ENCODE measurements at places on chromosomes 3 and 15.

DNA sequence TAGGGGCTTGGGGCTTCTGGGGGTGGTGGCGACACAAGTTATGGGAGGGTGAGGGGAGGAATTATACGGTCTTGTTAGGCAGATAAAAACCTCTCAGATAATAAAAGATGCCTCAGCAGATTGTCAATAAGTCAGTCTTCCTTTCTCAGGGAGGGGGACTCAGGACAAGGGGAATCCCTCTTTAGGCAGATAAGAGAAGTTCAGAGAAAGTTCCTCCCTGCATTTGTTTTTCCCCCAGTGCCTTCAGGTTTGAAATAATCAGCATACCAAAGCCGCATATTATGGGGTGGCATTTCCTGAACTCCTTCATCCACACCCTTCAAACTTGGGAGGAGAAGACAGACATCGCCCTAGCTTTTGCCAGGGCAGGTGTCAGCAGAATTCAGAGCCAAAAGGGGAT is 8.5 kb downstream of the PPCDC start:
- peak; percentile 30 for DNase-seq

DNA sequence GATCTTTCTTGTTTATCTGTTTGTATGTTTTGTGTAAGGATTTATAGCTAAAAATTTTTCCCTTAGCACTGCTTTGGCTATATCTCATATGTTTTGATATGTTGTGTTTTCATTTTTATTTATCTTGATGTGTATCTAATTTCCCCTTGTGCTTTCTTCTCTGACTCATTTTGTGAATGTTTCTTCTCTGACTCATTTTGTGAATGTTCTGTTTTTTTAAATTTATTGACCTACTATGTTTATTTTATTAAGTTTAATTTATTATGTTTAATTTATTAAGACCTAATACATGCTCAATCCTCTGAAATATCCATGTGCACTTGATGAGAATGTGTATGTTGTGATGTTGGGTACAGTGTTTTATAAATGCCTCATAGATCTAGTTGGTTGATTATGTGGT is 793.5 kb upstream of the CADM2 start:
- DNase-seq: no peak

DNA sequence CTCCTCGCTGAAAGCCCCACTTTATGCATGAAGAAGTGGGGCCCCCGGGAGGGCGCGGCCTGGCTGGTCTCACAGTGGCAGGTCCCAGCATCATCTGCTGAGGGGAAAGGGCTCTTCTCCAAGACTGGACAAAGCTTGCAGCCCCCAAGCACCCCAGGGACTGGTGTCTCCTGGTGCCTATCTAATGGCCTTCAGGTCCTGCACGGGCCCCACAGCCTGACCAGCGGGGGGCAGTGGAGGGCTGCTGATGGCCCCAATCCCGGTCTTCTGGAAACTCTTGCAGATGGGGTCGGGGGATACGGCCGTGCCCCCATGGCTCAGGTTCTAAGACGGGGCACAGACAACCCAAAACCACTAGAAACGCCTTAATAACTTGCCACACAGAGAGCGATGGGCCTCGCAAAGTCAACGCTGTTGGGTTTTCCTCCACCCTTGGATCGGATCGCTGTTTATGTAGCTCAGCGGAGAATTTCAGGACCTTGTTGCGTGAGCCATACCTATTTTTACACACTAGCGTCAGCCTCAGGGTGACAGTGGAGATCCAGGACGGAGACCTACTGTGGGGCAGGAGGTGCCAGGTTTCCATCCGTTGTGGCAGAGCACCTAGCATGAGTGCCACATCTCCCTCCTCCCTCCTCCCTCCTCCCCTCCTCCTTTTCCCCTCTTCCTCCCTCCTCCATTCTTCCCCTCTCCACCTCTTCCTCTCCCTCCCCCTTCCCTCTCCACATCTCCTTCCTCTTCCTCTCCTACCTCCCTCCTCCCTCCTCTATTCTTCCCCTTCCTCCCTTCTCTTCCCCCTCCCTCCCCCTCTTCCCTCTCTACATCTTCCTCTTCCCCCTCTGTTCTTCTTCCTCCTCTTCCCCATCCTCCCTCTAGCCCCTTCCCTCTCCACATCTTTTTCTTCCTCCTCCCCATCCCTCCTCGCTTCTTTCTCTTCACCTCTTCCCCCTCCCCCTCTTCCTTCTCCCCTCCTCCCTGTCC is 79.3 kb upstream of the ALDH1L1 start:
- peak; percentile 7 for DNase-seq

- DNase-seq: no peak
These were observed 290.7 kb upstream of the MDFIC2 start for GRCh38 chr3:70603103-70603502.

- no peak for DNase-seq
These were observed 4.7 kb upstream of the CLASP2 start for GRCh38 chr3:33722626-33723370.

- no peak for DNase-seq
These were observed 21.0 kb downstream of the RFT1 start for GRCh38 chr3:53109190-53109589.

GRCh38 chr15:62899090-62899493 is 143.5 kb upstream of the TPM1 start:
- no peak for DNase-seq

GRCh38 chr3:8854656-8855055 is 85.2 kb upstream of the OXTR start:
- no peak for DNase-seq

DNA sequence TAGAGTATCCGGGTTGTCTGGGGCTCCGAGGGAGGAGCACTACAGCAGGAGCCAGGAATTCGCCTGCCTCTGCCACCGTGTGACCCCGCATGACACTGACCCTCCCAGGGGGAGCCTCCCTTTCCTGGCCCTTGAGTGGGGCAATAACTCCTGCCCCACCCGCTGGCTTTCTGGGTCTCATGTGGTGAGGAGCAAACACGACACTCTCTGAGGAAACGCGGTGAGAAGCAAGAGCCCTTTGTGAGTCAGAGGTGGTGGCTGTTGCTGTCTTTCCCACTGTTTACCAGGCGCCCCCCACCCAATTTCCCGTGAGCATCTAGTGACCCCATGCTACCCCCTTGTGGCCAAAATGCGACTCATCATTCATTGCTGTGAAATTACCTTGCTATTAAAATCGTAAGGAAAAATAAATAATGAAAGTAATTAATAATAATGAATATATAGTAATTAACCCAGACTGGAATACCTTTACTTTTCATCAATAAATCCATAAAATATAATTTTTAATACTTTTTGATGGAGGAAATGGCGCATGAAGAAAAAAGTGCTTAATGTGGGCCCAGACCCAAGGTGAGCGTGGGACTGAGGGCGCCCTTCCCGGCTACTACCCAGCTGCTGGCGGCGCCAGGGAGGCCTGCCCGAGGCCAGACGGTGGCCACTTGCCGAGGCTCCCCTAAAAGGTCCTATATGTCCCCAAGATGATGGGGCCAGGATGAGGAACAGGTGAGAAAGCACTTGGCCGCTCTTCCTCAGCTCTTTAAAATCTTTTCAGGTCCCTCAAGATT is 29.3 kb downstream of the CCNL1 start:
- peak; percentile 76 for DNase-seq

- no peak for DNase-seq
These were observed 90.2 kb downstream of the NTRK3 start for GRCh38 chr15:88166082-88166993.

DNA sequence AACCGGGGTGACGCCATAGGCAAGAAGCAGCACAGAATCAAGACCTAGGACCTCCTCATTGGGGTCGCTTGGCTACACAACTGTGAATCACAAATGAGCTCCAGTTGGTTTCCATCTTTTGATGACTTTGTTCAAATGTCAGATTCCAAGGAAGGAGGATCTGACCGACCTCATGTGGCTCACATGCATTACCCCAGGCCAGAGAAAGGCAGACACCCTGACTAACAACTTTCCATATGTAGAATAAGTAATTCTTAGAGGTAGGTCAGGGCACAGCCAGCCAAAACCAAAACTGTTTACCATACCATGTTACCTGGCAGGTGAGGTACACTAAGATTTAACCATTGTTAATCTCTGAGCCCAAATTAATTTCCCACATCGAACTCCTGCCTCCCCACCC is 96.5 kb downstream of the CCNL1 start:
- DNase-seq: no peak

- no peak for DNase-seq
These were observed 43.5 kb upstream of the TP63 start for GRCh38 chr3:189587664-189588040.

DNA sequence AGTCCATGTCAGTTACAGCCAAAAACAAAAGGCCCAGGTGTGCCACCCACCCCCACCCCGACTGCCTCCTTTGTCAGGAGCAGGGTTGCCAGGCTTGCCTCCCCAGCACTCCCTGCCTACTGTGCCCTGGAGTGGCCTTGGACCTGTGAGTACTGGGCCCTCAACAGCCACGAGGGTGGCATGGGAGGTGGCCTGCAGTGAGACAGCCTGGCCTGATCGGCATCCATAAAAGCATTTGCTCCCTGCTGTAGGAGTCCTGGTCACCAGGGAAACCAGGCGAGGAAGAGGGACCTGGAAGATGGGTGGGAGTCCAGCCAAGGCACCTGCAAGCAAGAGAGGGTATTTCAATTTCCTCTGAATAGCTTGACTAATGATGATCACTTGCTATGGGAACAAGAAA is 56.4 kb upstream of the KCNMB2 start:
- no peak for DNase-seq

DNA sequence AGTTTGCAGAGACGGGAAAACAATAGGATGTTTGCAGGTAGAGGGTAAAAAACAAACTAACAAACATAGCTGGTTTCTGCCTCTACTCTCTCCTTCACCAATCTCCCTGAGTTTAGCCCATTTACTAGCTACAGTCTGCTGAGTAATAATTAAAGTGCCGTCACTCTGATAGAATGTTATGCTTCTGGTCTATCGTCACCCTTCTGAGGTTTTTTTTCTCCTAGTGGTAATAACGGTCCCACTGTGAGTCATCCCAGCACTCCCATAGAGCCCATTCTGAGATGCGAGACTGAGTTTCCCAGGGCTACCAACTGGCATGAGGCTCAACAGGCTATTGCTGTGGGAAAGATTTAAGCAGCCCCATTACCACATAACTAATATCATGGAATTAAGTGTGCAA is 56.4 kb downstream of the PLAAT1 start:
- no peak for DNase-seq

GRCh38 chr3:120129051-120129450 is 34.8 kb upstream of the GSK3B start:
- DNase-seq: no peak

DNA sequence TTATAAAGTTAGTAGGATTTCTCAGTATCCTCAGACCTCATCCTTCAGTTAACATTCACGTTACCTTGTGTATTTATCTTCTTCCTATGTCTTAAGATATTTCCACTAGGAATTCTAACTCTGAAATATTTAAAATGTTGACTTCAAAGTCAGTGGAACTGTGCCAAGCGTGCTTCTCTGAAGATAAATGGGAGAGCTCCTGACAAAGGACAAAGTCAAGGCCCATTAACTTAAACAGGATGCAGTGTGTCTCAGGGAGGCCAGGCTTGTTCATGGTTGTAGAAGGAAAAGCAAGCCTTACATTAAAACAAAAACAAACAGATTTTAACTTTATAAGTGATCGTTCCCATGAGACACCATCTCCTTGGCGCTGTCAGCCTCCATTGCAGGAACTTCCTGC is 41.5 kb downstream of the ABHD17C start:
- no peak for DNase-seq

DNA sequence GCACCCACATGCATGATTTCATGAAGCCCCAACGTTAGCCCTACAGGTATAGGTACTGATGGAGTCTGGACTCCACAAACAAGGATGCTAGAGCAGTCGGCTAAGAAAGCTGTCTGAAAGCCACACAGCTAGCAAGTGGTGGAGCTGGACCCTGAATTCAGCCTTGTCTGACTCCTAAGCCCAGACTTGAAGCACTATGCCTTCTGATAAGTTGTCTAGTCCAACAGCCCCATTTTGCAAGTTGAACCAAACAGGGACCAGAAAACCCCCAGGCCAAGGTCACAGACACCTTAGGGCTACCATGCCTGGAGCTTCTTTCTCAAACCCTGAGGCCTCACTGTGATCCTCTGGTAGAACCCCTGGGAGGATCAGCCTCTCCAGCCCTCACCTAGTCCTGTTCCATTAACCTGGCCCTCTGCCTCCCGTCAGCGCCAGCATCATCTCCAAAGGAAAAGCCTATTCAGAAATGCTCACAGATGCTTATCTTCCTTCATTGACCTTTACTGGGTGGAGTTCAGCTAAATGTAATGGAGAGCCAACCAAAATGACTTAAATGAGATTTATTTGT is 1.7 kb upstream of the SLCO2A1 start:
- DNase-seq: no peak

DNA sequence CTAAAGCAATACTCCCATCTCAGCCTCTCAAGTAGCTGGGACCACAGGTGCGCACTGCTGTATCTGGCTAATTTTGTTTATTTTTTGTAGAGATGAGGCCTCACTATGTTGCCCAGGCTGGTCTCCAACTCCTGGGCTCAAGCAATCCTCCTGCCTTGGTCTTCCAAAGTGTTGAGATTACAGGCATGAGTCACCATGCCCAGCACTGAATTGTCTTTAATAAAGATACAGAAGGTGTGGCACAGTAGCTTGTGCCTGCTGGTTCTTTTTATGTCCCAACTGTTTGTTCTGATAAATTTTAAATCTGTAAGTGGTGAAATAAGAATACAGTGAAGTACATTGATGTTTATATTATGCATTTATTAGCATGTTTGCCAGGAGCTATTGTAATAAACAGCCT is 20.6 kb upstream of the TRAK1 start:
- DNase-seq: no peak

Measured in inflammatory macrophage treated with lipopolysaccharide for 4 hours (primary cell).